Stimulated activated CD4-positive, alpha-beta T cell treated with anti-CD3 and anti-CD28 coated beads, Interleukin-1b, Interleukin-23, amount 100 ng/mL, for 1 hour (primary cell): ENCODE measurements at places on chromosomes 12 and 14.

DNA sequence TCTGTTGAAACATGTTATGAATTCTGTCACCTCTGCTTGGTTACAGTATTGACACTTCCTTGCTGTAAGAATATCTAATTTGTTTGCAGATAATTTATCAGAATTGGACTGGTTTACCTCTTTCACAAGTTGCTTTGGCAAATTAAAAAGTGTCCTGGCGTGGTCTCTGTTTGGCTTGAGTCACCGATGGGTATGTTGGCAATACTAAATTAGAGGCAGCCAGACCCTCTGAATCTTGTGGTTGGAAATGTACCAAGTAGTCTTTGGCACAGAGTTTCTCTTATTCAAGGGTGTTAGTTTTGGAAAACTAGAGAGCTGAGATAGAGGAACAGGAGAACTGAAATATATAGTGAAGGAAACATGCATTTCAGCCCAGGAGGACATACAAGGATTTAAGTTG lies 521.1 kb upstream of the MGAT4C start:
- DNase-seq, result no peak

GRCh38 chr12:79071498-79071897 lies 206.9 kb downstream of the SYT1 start:
- no peak for DNase-seq

GRCh38 chr12:30880061-30880460 lies 46.5 kb upstream of the TSPAN11 start:
- no peak for DNase-seq

- DNase-seq, result no peak
Observed at GRCh38 chr12:81758421-81759189, 545 bp downstream of the PPFIA2 start.

GRCh38 chr14:68692216-68692615 lies 100.7 kb downstream of the ZFP36L1 start:
- no peak for DNase-seq

DNA sequence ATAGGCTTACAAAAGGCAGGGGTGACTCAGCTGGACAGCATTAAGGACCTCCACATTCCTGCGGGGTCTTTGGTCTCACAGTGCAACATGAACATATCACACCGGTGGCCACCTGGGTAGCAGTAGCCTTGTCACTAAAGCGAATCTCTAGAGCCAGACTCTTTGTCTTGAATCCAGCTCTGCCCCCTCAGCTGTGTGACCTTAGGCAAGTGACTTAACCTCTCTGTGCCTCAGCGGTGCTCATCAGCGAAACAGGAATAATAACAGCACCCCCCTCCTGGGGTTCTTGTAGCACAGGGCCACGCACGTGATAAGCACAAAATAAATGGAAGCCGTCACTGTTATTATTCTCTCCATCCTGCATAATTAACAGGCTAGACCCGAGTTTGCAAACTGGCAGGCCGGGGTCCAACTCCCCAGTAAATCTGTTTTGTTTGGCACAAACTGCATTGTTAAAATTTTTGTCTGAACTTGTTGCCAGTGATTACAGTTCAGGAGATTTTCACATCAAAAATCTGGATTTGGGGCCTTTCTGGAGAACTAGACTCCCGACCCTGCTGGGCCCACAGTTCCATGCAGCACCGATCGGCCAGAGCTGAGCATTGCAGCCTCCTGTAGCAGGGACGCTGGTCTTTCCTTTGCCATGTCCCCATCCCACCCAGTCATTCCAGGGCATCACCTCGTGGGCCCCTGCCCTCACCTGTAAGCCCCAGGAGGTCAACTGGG lies 174.8 kb downstream of the PHETA1 start:
- no peak for DNase-seq

- DNase-seq, result no peak
Observed at GRCh38 chr12:109497675-109498074, 20.2 kb downstream of the UBE3B start.

DNA sequence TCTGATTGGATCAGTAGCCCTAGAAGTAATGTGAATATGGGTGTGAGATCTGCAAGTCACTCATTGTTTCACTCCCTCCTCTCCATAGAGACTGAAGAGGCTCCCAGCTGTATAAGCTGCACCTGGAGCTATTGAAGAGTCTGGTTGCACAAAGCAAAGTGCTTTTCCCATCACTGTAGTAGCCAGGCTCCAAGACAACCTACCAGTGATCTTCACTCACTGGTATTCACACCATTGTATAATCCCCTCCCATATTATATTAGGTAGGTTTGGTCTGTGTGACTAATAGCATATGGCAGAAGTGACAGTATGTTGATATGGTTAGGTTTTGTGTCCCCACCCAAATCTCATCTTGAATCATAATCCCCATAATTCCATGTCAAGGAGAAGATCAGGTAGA lies 64.4 kb downstream of the ZFC3H1 start:
- DNase-seq, result no peak

DNA sequence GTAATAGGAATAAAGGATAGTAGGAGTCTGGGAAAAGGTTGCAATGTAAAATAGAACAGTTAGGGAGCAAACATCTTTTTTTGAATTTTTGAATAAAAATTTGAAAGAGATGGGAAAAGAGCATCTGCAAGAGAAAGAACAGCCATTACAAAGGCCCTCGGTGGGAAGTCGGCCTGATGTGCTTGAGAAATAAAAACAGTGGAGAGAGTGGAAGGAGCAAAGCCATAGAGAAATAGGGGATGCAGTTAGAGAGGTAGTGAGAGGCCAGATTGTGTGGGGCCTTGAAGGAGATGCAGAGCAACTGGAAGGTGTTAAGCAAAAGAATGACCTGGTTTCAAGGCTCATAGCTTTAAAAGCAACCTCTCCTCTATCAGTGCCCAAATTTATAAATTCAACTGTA lies 409.8 kb downstream of the RERGL start:
- DNase-seq, result no peak

DNA sequence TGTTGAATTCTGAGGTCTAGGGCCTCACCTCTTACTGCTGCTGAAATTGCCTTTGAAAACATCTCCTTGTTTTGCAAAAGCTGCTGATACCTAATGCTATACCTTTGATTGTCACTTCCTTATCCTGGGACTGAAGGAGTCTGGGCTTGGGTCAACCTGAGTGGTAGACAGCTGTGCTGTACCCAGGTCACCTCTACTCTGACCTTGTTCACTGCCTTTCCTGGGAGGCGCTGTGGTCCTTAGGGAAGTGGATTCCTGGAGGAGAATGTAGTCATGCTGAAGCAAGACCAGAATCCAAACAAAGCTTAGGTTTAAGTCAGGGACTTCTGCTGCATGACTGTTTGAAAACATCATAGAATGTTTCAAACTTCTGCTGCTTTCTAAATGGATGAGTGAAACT lies 191.4 kb downstream of the SNAPC1 start:
- DNase-seq, result no peak

DNA sequence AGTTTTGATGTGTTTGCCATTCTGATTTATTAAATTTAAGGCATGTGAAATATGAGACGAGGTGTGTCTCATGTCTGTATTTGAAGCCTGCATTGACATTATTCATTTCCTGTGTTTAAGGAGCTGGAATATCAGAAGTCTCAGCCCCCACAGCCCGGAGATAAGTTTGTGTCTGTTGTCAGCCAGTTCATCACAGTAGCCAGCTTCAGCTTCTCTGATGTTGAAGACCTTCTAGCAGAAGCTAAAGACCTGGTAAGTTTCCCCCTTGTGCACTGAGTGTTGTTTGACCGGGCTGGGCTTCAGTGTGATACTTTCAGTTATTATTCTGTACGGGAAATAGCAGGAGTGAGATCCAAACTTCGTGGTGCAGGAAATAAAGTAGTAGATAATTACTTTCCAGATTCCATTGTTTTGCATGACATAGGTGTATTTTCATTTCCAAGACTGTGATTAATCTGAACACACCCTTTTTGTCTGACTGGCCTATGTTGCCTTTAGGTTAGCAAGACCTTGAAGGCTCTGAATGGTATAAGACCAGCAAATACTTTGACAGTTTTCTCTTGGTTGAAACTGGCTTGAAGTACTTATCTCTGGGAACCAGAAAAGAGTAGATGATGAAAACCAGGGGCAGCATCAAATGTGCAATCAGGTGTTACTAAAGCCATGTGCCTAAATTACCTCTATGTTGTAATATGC lies 101.5 kb downstream of the GPR135 start:
- no peak for DNase-seq

GRCh38 chr12:77795699-77796098 lies 35.0 kb upstream of the NAV3 start:
- no peak for DNase-seq

- no peak for DNase-seq
Observed at GRCh38 chr14:64407329-64407728, 19.2 kb downstream of the MTHFD1 start.

DNA sequence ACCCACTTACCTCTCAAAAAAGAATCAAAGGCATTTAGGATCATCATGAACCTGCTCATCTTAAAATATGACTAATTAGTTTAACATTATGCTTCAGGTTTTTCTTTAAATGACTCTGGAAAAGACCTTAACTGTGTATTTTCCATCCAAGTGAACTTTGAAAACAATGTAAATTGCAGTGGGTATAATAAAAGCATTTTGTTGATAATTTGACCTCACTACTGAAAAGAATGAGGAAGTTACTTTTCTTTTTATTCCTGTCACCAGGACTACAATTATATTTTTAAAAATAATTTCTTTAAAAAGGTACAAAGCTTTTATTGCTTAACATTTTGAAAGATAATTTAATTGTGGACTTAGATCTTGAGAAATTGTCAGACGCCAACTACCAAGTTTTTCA lies 249.9 kb downstream of the ALX1 start:
- DNase-seq, result no peak

DNA sequence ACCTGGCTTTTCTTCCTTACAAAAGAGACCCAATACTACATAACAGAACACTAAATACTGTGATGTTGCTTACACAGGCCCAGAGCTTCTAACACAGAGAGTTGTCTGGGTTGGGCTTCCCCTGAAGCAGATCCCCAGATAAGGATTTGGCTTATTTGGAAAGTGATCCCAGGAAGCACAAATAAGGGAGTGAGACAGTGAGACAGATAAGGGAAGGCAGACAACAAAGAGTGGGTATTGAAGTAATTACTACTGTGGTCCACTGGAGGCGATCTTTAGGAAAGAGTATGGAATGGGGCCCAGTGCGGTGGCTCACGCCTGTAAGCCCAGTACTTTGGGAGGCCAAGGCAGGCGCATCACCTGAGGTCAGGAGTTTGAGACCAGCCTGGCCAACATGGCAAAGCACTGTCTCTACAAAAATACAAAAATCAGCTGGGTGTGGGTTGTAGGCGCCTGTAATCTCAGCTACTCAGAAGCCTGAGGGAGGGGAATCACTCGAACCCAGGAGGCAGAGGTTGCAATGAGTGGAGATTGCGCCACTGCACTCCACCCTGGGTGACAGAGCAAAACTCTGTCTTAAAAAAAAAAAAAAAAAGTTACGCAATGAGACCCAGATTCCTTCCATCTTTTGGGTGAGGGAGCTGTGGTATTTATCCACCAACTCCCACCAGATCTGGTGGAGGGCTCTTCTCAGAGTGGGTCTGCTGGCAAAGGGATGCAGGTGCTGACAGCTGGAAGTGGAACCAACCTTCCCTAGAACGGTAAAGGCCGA lies 10.2 kb upstream of the C12orf43 start:
- no peak for DNase-seq

DNA sequence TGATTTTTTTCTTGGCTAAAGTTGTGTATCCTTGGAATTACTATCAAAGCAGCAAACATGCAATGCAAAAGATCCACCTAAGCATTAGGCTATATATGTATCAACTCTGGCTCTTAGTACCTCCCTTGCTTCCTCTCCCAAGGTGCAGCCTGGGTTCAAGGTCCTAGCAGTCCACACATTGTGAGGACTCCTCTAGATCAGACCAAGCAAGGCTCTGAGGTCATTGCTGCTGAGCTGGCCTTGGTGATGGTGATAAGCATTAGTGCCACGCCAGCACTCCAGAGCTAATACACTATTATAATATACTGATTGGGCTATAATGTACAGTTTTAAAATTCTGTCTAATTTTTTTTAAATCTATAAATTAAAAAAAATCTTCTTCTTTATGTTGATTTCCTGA lies 196.9 kb upstream of the BTG1 start:
- DNase-seq, result no peak

GRCh38 chr12:93005928-93006392 lies 76.9 kb upstream of the EEA1 start:
- no peak for DNase-seq

GRCh38 chr14:67919259-67920032 lies 99.9 kb downstream of the RAD51B start:
- no peak for DNase-seq

GRCh38 chr12:125169870-125170269 lies 104.6 kb downstream of the AACS start:
- DNase-seq, result no peak

- DNase-seq, result no peak
Observed at GRCh38 chr14:31834616-31835015, 242.5 kb upstream of the ARHGAP5 start.

DNA sequence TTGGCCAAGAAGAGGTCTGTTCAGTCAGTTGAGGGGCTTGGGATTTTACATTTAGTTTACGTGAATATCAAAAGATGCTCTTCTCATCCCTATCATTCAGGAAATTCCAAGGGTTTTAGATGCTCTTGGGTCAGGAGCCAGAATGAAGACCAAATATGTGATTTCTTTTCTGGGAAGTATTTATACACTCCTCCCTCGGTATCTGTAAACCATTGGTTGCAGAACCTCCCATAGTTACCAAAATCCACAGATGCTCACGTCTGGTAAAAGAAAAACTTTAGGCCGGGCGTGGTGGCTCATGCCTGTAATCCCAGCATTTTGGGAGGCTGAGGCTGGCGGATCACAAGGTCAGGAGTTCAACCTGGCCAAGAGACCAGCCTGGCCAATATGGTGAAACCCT lies 75.9 kb downstream of the TNFAIP2 start:
- no peak for DNase-seq

GRCh38 chr14:25371068-25371467 lies 321.1 kb upstream of the STXBP6 start:
- no peak for DNase-seq

GRCh38 chr12:88419794-88420193 lies 160.5 kb downstream of the KITLG start:
- no peak for DNase-seq

GRCh38 chr14:36716614-36717184 lies 55.0 kb downstream of the PAX9 start:
- no peak for DNase-seq

GRCh38 chr12:117671734-117672133 lies 297.1 kb downstream of the KSR2 start:
- DNase-seq, result no peak
